ENCODE measurements at places on chromosomes 1 and 21.

GRCh38 chr1:202919615-202920014 lies 7.4 kb downstream of the KLHL12 start:
- DNase-seq, result no peak

GRCh38 chr1:169070547-169070946 lies 35.9 kb upstream of the ATP1B1 start:
- no peak for DNase-seq

GRCh38 chr1:29249951-29250581 lies 13.7 kb downstream of the PTPRU start:
- DNase-seq, result peak; percentile 18

- no peak for DNase-seq
Measured at GRCh38 chr1:27087371-27088220, 67.3 kb downstream of the SLC9A1 start.

GRCh38 chr1:9086045-9086444 lies 16.6 kb upstream of the SLC2A5 start:
- DNase-seq, result no peak

- no peak for DNase-seq
Measured at GRCh38 chr1:47914218-47914938, 82.8 kb downstream of the TRABD2B start.

- DNase-seq, result no peak
Measured at GRCh38 chr1:33516428-33516827, 44.0 kb downstream of the ZSCAN20 start.

GRCh38 chr1:164064501-164064900 lies 494.5 kb upstream of the PBX1 start:
- peak; percentile 81 for DNase-seq

DNA sequence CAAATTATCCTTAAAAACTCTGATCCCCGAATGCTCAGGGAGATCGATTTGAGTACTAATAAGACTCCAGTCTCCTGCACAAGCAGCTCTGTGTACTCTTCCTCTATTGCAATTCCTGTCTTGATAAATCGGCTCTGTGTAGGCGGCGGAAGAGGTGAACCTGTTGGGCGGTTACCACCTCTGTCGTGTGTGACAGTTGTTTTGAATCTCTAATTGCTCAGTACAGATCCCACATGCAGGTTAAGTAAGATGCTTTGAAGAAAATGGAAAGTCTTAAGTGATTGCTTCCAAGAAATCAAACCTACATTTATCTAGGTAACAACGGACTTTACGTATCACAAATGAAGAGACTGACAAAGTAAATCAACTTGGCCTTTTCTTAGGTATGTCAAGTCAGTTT lies 35.5 kb downstream of the COA6 start:
- DNase-seq, result no peak

DNA sequence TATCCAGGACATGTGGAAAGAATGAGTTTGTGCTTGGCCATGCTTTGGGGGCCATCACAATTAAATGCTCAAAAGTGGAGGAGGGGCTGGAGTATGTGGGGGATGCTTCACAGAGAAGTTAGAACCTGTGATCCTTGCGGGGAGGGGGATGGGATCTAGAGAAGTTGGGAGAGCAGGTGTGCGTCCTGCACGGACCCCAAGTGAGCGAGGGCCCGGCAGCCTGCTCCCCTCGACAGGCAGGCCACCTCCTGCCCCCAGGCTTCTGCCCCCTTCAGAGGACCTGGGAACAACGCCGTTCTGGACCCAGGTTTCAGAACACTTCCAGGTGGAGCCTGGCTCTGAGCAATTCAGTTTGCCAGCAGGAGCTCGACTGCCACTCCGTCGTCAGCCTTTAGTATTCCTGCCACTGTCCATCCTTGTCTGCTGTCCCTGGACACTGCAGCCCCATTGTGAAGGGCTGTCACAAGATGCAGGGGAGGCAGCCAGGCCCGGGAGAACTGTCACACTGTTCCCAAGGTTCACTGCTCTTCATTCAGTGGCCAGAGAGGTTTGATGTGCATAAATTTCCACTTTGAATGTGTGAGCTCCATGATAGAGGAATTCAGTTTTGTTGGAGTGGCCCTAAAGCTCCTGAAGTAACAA lies 112.2 kb downstream of the DHRS3 start:
- DNase-seq, result no peak

GRCh38 chr1:221415651-221416050 lies 326.2 kb downstream of the DUSP10 start:
- DNase-seq, result no peak

- DNase-seq, result peak; percentile 20
Measured at GRCh38 chr1:41919764-41920397, 1.2 kb upstream of the HIVEP3 start.

GRCh38 chr1:56897150-56898004 lies 42.8 kb downstream of the C8A start:
- peak; percentile 28 for DNase-seq

- peak; percentile 87 for DNase-seq
Measured at GRCh38 chr21:16587681-16588375, 858.0 kb downstream of the USP25 start.

GRCh38 chr1:200642481-200642880 lies 21.9 kb upstream of the KIF14 start:
- DNase-seq, result no peak

Data from iris pigment epithelial cell (primary cell).